ENCODE measurements at places on chromosomes 2 and 18.

GRCh38 chr2:7681881-7682461 is 764.8 kb downstream of the RNF144A start:
- DNase-seq, result no peak

- DNase-seq, result no peak
Observed at GRCh38 chr18:47418746-47419145, 167.3 kb upstream of the SKOR2 start.

GRCh38 chr2:33598561-33599174 is 431 bp downstream of the FAM98A start:
- DNase-seq, result peak; percentile 30

GRCh38 chr18:2223449-2223848 is 347.9 kb downstream of the METTL4 start:
- DNase-seq, result no peak

GRCh38 chr2:3703757-3704355 is 481 bp downstream of the DCDC2C start:
- no peak for DNase-seq

DNA sequence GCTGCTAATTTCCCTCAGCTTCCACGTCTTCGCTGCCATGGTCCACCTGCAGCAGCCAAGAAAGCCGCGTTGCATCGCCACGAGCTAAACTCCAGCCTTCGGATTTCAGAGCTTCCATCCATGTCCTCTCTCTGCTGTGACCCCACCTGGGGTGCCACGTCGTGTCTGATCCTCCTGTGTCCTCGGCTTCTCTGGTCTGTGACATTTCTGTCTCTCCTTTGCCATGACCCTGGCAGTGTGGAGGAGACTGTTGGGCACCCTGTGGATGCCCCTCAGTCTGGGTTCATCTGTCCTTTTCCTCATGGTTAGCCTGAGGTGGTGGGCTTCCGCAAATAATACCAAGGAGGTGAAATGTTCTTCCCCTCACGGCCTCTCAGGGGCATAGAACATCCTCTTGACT is 106.8 kb downstream of the RTP5 start:
- DNase-seq, result no peak

DNA sequence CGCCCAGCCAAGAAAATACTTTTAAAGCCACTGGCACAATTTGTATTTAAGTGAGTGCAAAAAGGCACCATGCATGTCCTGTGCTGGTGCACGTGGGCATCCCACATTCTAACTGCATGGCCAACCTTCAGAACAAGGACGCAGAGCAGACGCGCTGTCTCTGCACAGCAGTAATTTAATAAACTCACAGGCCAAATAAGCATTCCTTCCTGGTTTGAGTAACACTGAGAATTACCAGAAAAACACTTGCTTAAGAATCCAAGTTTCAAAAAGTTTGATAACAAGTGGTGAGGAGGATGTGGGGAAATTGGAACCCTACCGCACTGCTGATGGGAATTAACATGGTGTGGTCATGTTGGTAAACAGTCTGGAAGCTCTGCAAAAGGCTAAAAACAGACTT is 38.7 kb downstream of the RPL31 start:
- no peak for DNase-seq

- peak; percentile 64 for DNase-seq
Observed at GRCh38 chr2:44778671-44779476, 162.6 kb upstream of the SIX3 start.
